ENCODE measurements at places on chromosomes 1 and 21.

DNA sequence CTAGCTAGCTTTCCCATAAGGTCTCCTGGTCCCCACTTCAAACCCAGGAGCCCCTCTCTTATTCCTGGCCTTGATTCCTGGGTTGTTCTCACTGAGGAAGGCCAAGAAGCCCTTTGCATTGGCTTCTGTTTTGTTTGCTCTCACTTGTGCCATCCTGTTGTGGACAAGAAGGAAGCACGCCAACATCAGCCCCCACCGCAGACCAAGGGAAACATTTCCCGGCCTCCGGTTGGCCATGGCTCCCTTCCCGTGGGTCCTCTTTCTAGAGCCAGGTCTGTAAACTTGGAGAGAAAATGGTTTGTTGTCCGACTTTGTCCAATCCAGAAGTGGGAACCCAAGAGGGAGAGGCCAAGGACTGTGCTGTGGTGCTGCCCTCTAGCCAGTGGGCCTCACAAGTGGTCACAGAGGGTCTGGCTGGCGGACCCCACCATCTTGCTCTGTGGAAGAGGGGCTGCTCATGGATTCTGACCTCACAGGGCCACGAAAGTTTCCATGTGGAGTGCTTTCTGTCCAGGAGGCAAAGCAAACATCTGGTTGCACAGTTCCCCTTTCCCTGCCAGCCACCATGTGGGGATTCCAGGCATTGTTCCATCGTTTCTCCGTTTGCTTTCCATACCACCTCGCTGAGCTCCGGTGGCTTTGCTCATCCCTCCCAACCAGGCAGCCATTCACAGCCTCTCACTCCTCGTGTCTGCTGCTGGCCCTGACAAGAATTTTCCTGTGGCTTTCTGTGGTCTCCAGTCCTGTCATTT lies 18.9 kb upstream of the TENT5C start:
- DNase-seq, result no peak

DNA sequence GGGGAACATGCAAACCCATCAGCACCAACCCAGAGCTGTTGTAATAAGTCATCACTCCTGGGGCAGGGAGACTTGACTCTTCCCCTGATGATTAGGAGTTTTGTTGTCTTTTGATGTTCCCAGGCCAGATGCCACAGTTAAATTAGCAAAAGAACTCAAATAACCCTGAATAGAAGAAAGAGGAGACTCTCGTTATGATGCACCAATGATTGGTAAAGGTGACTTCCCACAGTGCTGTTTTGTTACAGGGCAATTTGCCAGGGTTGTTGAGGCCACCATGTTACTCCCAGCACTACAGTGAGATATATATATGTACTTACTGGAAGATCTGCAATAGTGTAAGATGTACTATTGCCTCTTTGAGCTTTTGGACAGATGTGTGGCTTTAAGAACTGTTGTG lies 24.3 kb upstream of the RCAN1 start:
- DNase-seq, result no peak

DNA sequence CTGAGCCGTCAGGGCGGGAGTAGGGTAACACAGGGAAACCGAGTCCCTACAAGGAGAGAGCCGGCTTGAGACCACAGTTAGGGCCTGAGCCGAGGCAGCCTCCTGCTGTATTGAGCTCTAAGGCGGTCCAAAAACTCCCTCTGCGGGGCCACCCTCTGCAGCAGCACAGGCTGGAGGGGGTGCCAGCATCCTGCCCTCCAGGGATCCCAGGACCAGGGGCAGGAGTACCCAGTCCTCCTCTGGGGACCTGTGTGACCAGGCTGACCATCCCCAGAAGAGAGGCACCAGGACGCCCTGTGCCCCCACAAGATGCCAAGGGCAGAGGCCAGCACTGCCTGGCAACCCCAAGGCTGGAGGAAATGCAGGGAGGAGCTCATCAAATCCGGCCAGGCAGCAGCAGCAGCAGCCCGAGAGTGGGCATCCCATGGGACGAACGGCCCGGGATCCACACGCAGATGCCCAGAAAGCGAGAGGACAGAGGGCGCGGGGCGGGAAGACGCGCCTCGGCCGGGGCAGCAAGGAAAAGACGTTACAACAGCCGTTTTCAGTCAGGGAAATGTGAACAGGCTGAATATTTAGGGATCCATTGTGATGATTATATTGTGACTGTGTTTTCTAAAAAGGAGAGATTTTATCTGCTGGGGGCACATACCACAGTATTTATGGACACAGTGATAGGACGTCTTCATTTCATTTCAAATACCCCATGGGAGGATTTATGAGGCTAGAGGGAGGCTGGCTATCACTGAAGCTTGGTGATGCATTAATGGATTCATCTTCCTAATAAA lies 57.1 kb upstream of the COL18A1 start:
- DNase-seq, result no peak

- DNase-seq, result no peak
Measured at GRCh38 chr1:50710099-50710498, 250.0 kb downstream of the FAF1 start.

DNA sequence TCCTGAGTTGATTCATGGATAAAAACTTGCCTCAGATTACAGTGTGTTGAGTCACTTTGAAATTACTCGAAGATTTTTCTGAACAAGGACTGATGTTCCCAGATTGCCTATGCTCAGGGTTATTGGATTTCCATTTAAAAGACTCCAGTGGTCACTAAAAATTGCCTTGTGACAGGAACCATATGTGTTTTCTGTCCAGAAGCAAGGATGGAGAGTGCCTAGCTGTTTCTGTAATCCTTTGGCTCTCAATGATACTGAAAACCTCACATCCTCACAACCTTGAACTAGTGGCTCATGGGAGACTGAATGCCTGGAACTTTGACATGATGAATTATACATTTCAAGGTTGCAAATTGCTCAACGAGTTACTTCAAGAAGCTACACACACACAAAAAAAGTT lies 1271.8 kb downstream of the BRINP3 start:
- DNase-seq, result peak; percentile 30

DNA sequence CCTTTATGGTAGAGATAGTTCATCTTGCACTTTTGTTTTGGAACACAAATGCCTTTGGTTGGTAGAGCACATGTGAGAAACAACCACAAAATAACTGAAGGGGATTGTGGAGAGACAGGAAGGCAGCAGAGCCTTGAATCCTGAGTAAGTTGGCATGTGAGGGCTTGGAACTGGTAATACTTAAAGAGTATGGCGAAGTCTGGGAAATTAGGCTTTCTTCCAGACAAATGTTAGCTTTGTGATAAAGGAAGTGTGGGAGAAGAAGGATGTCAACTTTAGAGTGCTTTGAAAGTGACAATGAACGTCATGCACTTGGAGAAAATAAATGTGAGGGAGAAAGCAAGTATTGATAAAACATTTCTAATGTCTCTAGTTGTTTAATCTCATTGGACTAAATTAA lies 476.3 kb upstream of the ZRANB2 start:
- DNase-seq, result no peak

DNA sequence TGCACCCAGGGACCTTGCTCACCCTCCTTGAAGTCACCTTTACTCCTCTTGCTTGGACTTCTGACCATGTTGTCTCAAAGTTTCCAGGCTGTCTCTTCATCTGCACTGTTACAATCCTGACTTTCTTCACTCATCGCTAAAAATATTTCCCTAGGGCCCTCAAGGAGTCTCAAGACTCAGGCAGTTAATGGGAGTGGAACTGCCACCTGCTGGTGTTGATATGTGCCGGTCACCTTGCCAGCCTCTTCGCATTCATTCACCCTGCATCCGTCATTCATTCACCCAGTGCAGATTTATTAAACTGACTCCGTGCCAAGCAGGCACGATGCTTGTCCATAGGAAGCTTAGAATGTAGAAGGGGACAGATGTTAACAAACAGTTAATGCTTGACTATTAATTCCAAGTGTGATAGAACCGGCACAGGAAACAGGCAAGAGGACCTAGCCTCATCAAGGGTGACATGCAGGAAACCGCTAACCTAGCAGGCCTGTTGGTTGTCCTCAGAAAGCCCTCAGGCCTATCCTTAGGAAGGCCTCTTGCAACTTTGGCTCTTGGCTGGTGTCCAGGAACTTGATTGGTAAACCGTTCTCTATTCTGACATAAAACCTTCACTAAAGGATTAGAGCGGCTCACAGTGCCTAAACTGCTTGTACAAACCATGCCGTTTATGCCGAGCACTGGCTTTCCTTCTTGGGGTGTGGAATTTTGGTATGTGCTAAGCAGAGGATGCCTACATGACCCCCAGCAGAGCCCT lies 342.2 kb downstream of the CAMTA1 start:
- DNase-seq, result no peak

DNA sequence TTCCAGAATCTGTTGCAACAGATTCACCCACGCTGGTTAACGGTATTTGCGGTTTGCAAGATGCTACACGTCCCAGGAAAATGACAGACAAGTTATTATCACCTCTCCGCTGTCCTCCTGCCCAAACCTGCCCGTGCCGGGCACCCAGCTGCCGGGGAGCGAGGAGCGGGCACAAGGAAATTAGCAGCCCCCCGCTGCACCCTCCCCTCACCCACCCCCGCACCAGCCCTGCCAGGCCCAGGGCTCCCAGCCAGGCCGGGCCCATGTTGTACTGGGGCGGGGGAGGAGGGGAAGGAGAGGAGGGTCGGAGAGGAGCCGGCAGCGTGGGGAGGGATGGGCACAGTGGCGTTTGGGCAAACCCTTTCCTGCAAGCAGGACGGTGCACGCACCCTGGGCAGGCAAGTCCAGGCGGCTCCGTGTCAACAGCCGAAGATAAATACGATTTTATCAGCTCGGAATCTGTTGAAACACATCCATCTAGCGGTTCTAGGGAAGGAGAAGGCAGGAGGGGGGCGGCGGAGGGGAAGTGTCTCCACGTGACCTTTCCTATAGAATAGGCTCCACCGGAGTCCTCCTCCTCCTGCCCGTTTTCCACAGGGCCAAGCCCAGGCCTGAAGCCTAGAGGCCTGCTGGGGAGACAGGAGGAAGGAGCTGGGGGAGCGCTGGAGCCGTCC lies 35.1 kb upstream of the CCDC27 start:
- no peak for DNase-seq

- DNase-seq, result peak; percentile 86
Measured at GRCh38 chr1:99727575-99728185, 38.8 kb downstream of the FRRS1 start.

DNA sequence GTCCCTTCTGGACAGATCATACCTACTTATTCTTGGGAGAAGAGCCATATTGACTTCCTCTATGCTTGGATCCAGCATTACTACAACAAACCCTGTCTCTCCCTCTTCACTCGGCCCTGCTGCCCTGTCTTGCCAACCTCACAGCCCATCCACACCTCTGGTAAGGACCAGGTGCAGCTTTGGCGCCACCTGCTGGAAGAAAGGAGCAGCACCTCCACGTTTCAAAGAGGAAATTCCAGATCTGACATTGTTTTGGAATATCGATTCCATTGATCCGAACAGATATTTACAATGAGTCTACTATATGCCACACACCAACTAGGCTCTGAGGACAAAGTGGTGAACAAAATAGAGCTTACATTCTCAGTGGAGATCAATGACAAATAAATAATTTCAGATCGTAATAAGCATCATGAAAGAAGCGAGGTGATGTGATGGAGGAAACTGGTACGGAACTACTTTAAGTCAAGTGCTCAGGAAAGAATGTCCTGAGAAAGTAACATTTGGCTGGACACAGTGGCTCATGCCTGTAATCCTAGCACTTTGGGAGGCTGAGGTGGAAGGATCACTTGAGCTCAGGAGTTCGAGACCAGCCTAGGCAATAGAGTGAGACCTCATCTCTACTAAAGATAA lies 18.7 kb downstream of the MFSD2A start:
- DNase-seq, result peak; percentile 56

- DNase-seq, result no peak
Measured at GRCh38 chr1:221782970-221783369, 41.1 kb upstream of the DUSP10 start.

GRCh38 chr1:221801773-221802516 lies 60.1 kb upstream of the DUSP10 start:
- peak; percentile 89 for DNase-seq

DNA sequence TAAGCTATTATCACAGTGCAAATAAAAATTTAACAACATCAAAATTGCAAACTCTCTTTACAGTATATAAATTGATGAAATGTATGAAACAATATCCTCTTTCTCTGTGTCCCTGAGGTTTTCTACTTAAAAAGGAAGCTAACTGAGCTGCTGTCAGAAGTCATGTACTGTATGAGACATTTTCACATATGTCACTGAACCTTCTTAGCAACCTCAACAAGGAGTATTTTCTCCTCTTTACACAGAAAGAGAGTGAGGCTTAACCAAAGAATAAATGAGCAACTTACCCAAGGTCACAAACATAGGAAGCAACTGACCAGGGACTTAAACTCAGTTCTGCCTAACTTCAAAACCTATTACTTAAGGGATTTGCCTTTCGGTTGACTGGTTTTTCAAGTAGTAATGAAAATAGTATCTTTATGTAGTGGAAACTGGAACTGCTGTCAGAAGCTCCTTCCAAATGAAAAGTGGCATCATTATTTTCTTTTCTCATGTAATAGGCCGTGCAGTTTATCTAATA lies 288.9 kb downstream of the LRRIQ3 start:
- no peak for DNase-seq

DNA sequence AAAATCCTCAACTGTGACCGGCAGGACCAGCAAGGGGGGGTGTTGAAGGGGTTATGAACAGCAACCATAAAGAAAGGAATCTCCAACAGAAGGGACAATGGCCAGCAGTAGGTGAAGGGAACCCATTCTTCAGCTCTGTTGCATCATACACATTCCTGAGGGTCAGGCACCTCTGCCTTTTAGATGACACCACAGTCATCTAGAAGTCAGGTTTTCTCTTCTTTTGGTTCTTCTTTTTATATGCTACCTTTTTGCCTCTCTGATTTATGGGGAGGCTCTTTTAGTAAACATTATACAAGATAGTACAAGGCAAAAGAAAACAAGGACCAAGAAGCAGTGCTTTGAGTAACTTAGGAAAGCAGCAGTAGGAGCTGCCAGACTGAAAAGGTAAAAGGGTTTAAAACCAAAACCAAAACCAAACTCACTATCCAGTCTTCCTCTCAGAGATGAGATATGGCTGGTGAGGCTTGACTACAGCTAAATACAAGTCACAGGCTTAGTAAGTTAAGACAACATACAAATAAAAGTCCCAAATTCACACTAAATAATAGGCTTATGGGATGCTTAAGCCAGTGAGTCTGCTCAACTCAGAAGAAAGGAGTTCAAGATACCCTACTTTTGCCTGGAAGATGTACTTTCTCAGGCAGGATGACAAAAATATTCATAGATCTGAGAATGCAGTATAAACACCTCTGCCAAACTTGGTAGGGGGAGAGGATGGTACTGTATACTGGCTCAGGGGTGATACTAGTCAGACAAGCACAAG lies 4.1 kb downstream of the TEX38 start:
- DNase-seq, result no peak
